ENCODE measurements at places on chromosomes 12 and 14. TPM values are rescaled to one million over a fixed set of nuclear protein-coding genes. Genes with fewer than 3 reads are reported as not detected.

CLEC9A gene
- total RNA-seq: 0.43 TPM

OR4K2 gene
- total RNA-seq: not detected

TAS2R43 gene
- total RNA-seq: not detected

TAS2R7 gene
- not detected for total RNA-seq

DRAM1 gene
- 162 TPM for total RNA-seq

TCHP gene
- total RNA-seq: 16.5 TPM

KRT82 gene
- not detected for total RNA-seq

MLF2 gene
- total RNA-seq: 118 TPM

RFLNA gene
- total RNA-seq: 1.0 TPM

GRCh38 chr14:103530390-103530789 lies 1.4 kb downstream of the TRMT61A start:
- no peak for DNase-seq

- no peak for DNase-seq
Observed at GRCh38 chr12:92973614-92974013, 44.5 kb upstream of the EEA1 start.

DNA sequence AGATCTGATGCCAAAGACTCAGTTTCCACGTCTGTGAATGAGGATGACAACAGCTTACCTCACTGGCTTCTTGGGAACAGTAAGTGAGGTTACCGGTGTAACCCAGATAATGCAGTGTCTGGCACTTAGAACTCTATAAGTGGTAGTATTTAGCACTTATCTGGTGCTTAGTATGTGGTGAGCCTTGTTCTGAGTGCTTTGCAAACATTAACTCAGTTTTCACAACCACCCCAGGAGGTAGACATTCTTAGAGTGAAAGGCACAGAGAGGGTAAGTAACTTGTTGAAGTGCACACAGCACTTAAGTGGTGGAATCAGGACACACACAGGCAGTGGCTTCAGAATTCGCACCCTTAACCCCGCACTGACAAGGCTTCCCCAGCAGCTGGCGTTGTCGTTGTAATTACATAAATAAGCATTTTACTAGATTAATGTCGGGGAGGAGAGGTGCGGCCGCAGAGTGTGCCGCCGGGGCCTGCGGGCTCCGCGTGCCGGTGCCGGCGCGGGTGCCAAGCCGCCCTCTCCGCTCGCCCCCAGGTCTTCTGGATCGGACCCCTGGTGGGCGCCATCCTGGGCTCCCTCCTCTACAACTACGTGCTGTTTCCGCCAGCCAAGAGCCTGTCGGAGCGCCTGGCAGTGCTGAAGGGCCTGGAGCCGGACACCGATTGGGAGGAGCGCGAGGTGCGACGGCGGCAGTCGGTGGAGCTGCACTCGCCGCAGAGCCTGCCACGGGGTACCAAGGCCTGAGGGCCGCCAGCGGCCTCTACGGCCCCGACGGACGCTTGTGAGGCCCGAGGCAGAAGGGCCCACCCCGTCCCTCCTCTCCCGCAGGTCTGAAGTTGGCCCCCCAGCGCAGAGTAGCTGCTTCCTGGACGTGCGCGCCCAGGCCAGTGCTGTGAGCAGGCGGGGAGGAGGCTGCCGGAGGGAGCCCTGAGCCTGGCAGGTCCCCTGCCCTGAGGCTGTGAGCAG lies 4.6 kb downstream of the AQP2 start:
- DNase-seq: peak; percentile 65

GRCh38 chr14:96502621-96503305 lies 581 bp downstream of the PAPOLA start:
- DNase-seq: peak; percentile 85

- no peak for DNase-seq
Observed at GRCh38 chr12:93363841-93364297, 13.9 kb upstream of the NUDT4 start.

- DNase-seq: no peak
Observed at GRCh38 chr14:68664225-68664681, 128.6 kb downstream of the ZFP36L1 start.

Measured in upper lobe of right lung (tissue), 1 donor.